ENCODE measurements at places on chromosomes 1 and 21.

DNA sequence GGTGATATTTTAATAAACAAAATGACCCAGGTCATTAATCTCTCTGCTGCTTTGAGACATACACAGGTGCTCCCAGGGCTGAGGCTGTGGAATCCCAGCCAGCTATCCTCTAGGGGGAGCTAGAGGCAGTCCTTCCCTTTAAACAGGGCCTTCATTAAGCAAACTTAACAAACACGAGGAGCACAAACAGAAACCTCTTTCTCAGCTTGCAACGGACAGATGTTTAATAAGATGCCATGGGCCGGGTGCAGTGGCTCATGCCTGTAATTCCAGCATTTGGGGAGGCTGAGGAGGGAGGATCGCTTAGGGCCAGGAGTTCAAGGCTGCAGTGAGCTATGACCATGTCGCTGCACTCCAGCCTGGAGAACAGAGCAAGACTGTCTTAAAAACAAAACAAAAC, 106.7 kb downstream of the HIVEP3 start:
- DNase-seq: peak; percentile 46

- DNase-seq: no peak
Observed at GRCh38 chr1:240149484-240150094, 57.9 kb downstream of the FMN2 start.

DNA sequence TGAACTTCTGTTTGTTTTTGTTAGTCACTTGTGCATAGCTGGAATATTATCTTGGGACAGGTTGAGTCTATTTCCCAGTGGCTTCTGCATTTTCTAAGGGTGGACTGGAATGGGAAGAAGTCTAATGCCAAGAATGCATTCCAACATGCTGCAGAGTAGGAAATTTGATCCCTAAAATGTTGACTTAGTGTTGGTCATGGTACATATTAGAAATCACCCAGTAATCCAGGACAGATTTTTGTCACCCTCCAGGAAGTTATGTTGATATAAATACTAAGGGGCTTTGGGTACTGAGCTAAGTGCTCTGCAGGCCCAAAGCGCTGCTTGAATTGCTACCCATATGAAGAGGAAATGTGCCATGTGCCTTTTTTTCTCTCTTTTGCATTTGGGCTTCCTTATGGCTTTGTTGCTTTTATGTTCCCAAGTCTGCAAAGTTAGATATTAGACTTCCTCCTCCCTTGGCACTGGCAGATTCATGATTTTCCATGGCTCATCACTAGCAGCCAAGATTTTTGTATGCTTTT, 10.0 kb downstream of the ARID1A start:
- DNase-seq: no peak

DNA sequence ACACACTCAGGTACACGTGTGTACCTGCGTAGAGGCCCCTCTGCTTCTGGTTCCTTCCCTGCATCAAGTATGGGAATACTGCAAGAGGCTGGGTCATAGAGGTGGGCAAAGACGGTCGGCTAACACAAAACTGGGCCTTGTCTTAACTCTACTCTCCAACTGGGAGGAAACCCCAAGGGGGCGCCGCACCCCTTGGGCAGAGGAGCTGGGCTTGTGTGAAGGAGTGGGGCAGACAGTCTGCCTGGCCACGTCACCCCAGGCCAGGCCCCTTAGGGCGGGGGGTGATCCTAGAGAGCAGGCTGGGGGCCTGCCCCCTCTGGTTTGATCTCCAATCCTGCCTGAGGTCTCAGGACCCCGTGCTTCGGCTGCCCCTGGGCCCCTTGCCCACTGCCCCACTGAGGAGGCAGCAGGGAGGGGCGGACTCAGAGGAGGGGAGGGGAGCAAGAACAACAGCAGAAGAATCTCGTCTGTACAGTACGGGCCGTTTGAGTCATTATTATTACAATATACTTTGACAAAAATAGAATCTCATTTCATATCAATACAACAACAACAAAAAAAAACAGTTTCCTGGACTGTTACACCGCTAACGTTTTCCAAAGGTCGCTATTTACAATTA, 34.7 kb downstream of the MEF2D start:
- DNase-seq: no peak

DNA sequence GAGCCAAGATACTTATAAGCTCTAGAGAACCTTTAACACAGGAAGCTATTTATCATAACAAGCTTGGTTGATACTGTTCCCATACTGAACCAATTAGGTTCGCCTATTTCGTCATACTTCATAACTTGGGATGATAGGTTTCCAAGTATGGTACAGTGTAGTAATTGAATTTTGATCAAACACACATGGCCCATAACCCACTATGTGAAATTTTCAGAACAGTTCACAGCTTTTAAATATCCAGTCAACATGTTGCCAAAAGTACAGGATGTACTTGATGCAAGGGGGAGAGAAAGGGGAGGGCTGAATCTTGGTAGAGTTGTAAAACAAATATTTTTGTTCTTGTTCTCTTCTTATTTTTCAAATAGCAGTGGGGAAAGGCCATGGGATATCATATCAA, 86.6 kb downstream of the TM2D1 start:
- no peak for DNase-seq

GRCh38 chr1:207803678-207804077, 51.8 kb downstream of the CD46 start:
- no peak for DNase-seq

- no peak for DNase-seq
Observed at GRCh38 chr1:93746021-93746812, 64.6 kb upstream of the BCAR3 start.

DNA sequence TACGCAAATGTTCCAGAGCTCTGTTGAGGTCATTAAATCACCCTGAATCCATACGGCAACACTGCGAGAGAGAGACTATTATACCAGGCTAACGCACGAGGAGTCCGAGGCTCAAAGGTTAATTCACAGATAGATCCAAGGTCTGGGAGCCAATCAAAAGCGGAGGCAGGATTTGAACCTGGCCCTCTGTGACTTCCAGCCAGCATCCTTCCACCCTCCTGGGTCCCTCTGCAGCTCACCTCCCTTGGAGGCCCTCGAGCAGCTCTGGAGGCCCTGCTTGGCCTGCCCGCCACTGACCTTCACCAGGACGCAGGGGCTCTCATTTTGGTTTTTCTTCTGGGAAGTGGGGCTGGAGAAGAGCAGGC, 42.1 kb downstream of the KIAA1614 start:
- DNase-seq: no peak

GRCh38 chr1:40868051-40868723, 6.0 kb upstream of the CITED4 start:
- no peak for DNase-seq

- no peak for DNase-seq
Observed at GRCh38 chr1:183806675-183807074, 1.8 kb downstream of the RGL1 start.

DNA sequence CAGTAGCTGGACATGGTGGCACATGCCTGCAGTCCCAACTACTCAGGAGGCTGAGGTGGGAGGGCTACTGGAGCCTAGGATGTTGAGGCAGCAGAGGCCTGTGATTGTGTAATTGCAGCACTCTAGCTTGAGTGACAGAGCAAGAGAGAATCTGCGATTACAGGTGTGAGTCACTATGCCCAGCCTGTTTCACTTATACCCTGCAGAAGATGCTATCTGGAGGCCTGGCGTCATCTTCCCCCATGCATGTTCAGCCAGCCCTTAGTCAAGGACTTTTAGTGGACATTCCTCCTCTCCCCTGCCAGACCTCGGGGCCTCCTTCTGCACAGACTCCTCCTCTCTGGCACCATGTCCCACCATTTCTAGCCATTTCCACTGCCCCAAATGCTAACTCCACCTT, 36.3 kb upstream of the RCC2 start:
- DNase-seq: no peak

DNA sequence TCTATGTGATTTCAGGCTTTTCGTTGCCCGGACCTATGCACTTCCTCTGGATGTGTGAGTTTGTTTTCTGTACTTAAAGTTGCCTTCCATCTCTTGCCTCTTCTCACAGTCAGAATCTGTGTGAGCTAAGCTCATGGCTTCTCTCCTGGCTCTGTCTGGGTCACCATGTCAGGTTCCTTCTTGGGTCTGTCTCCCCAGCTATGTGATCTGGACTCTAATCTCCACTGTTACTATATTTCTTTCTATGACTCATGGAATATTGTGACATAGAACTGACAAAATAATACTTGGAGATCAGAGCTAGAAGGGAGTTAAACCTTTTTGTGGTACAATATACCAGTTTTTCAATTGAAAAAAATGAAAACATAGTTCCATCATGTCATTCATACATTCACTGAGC, 172.7 kb upstream of the FGGY start:
- DNase-seq: no peak

DNA sequence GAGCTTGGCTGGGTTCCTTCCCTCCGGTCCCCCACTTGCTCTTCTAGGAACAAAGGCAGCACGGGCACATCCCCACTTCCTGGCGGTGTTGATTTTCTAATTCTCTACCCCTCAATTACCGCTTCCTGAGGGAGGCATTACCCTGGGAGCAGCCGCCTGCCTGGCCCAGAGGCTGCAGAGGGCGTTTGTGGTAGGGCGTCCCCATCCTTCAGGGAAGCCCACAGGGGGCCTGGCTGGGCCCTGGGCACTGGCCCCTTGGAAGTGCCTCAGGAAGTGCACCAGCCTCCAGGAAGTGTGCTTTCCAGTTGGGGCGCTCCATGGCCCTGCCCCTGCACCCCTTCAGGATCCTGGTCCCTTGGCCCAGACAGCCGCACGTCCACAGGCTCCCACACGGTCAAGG, 42.1 kb upstream of the CASZ1 start:
- DNase-seq: no peak

DNA sequence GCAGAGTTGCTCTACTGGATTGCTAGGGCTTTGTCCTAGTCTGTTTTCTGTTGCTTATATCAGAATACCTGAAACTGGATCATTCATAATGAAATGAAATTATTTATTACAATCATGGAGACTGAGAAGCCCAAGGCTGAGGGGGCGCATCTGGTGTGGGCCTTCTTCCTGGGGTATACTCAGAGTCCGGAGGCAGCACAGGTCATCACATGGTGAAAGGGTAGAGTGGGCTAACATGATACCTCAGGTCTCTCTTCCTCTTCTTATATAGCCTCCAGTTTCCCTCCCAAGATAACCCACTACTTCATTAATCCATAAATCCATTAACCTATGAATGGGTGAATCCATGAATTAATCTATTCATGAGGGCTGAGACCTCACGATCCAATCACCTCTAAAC, 667.6 kb upstream of the NCAM2 start:
- DNase-seq: no peak

GRCh38 chr1:14745001-14745720, 146.7 kb downstream of the KAZN start:
- no peak for DNase-seq

- DNase-seq: no peak
Observed at GRCh38 chr1:185279571-185279970, 37.5 kb downstream of the IVNS1ABP start.

- DNase-seq: no peak
Observed at GRCh38 chr1:226655251-226656163, 83.6 kb downstream of the ITPKB start.

- DNase-seq: no peak
Observed at GRCh38 chr1:46708121-46708520, 10.8 kb downstream of the EFCAB14 start.

DNA sequence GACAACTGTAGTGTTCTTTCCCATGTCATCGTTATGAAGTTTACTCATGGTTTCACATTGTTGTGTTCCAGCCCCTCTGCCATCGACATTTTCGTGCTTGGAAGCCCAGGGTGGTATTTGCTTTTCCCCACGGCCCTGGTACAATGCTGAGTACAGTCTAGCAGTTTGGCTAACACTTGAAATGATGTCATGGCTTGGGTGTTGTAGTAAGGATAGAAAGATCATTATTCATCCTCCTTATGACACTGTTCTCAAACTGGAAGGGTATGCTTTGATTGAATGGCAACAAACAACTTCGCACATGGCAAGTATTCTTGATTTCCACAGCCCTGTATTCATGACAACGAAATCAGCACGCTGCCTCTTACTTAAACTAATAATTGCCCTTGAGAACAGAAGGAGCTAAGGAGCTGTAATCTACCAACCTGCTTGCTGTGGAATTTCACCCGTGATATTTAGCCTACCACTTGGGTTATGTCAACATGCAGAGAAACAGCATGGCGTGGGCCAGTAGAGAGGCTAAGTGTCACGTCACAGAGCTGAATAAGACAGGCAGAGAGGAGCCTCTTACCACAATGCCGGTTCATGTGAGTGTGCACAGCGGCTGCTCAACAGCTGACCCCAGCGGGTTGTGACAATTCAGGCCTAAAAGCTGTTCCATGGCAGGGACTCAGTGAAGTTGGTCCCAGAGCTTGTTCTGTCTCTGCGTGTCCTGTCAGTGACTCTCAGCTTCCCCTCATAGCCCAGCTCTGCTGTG, 73.9 kb downstream of the KCNJ6 start:
- DNase-seq: no peak

- no peak for DNase-seq
Observed at GRCh38 chr1:245988393-245989078, 518.5 kb downstream of the SMYD3 start.

- DNase-seq: no peak
Observed at GRCh38 chr1:204711947-204712701, 26.6 kb upstream of the LRRN2 start.

DNA sequence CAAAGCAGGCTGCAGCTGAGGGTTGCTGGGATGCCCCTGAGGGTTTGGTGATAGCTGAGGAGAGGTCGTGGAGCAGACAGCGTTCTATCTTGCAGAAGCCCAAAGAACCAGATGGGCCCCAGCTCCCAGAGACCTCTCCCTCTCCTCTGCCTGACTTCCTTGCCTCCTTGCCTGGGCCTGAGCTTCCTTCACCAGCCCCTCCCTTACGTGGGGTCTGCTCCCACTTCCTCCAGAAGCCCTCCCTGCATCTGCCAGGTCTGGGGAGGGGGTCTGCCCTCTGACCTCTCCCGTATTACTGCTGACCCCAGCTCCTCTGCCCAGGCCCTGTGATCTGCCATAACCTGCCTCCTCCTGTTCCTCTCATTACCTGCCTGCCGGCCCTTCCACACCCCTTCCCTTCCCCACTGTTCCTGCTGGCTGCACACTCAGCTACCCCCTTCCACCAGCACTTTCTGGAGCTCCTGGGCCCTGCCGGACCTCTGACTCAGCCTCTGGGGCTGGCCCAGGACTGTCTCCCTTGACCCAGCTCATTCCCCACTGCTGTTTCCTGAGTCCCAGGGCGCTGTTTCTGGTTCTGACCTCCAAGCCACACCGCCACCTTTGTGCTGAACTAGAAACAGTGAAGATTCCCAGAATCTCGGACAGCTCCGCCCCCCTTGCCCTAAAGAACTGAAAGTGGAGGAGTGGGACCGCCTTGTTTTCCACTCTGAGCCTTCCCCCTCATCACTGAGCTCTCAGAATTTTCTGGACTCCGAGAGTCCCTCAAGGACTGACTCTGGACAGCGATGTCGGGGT, 237.7 kb upstream of the C1orf174 start:
- DNase-seq: no peak

- DNase-seq: no peak
Observed at GRCh38 chr1:8677782-8678181, 139.7 kb downstream of the RERE start.

DNA sequence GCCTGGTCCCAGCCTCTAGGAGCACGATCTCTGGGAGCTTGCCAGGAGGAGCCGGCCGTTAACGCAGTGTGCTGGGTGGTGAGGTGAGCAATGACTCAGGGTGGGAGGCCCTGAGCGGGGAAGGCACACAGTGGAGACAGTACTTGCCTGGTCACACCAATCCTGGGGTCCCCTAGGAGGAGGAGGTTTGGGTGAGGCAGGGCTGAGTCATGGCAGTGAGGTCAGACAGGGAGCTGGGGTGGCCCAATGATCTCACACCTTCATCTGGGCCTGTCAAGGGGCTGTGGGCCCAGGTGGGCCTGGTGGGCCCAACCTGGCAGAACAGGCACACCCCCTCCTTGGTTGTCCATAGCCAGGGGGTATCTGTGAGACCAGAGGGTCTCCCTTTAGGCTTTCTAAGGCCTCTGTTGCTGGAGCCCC, 8.6 kb upstream of the EDN2 start:
- DNase-seq: peak; percentile 26

- no peak for DNase-seq
Observed at GRCh38 chr1:41884256-41885230, 34.2 kb downstream of the HIVEP3 start.
